Psoas muscle (tissue), 8 donors: ENCODE measurements at places on chromosomes 3 and 15.
A peak's percentile ranks its signal among the peaks of the same experiment; 100 is the strongest.

- no peak for DNase-seq
These were observed 305.6 kb upstream of the WNT5A start for GRCh38 chr3:55792742-55793141.

- DNase-seq, result no peak
These were observed 9.0 kb downstream of the CCDC32 start for GRCh38 chr15:40555876-40556275.

DNA sequence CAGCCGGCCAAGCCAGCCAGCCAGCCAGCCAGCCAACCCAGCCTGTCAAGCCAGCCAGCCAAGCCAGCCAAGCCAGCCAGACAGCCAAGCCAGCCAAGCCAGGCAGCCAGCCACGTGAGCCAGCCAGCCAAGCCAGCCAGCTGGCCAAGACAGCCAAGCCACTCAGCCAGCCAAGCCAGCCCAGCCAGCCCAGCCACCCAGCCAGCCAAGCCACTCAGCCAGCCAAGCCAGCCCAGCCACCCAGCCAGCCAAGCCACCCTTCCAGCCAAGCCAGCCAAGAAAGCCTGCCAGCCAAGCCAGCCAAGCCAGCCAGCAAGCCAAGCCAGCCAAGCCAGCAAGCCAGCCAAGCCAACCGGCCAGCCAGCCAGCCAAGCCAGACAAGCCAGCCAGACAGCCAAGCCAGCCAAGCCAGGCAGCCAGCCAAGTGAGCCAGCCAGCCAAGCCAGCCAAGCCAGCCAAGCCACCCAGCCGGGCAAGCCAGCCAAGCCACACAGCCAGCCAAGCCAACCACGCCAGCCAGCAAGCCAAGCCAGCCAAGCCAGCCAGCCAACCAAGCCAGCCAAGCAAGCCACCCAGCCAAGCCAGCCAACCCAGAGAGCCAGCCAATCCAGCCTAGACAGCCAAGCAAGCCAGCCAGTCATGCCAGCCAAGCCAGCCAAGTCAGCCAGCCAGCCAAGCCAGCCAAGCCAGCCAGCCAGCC is 199.5 kb downstream of the GOLGA6L6 start:
- peak; percentile 90 for DNase-seq

DNA sequence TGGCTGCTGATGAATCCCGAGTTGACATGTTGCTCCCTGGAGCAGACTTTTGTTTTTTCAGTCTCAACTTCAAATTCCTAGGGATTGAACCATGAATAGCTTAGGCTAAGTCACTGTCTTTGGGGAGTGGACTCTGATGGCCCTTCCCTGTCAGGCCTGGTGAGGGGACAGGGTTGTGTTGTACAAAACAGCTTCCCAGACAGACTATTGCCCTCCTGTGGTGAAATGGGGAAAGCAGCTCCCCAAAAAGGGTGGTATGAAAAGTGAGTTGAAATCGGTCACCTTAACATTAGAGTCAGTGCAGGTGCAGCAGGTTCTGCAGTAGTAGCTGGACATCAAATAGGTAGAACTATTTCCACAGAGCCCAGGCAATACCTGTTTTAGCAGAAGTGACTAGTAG is 775.6 kb downstream of the ROBO2 start:
- no peak for DNase-seq

GRCh38 chr3:146130881-146131371 is 30.1 kb downstream of the PLOD2 start:
- DNase-seq, result no peak

DNA sequence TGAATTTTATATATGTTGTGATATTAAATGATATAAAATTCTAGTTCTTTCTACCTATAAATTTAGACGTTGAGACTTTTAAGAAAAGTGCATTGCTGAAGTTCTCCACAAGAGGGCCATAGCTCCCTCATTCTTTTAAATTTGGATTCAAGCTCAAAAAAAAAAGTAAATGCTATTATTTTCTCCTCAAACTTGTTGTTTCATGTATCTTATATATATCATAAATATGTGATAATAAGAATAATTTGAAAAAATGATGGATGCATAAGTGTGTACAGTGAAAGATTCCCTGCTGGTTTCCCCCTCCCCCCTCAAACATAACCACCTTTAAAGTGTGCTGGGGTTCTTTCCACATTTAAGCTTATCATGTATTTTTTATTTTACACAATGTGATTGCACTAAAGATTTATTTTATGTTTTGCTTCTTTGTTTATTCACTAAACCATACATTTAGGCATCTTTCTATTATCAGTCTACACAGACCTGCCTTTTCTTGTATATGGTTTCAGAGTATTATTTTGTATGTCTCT is 769.4 kb upstream of the GOLIM4 start:
- DNase-seq, result no peak

GRCh38 chr3:45513041-45513440 is 81.5 kb upstream of the LIMD1 start:
- DNase-seq, result no peak

DNA sequence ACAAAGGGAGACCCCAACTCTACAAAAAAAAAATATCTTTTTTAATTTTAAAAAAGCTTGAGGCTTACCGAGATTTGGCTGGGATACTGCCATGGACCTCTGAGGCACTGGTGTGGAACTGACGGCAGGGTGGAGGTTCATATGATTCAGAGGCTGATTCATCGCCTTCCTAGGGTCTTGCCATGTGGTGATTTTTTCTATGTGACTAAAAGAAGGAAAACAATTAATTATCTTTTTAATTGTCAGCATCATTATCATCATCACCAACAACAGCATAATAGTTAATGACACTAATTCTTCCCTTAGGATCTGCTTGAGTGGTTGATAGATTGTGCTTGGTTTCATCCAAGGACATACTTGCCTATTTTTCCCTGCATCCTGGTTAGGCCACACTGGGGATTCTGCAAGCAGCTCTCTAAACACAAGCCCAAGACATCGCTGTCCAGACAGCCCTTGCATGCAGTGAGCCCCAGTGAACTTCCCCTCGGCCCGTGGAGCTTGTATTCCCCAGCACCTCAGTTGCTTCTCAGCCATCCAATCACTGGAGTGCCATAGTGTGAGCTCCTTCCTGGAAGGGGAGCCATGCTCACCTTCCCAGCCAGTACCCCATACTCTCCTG is 84.9 kb downstream of the WWTR1 start:
- peak; percentile 19 for DNase-seq

DNA sequence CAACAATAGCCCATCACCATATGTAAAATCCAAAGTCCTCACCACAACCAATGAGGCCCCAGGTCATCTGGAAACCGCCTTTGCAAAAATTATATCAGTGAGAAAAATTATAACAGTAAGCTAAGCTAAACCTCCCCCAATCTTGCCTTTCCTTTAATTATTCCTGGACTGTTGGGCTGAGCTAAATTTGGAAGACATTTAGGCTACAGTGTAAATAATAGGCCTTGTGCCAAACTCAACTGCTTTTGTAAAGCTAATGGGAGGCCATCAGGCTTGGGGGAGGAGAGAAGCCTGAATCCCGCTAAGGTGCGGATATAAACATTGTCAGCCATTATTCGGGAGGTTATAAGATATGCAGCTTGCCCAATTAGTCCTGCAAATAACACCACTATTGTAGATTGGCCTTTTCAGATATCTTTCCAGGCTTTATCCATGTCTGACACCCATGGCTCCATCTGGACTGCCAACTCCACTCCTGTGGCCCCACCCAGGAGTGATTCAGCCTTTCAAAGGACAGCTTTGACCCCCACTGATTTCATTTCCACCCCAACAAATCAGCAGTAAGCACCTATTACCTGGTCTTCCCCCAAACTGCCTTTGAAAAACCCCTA is 53.0 kb upstream of the CA12 start:
- DNase-seq, result no peak

DNA sequence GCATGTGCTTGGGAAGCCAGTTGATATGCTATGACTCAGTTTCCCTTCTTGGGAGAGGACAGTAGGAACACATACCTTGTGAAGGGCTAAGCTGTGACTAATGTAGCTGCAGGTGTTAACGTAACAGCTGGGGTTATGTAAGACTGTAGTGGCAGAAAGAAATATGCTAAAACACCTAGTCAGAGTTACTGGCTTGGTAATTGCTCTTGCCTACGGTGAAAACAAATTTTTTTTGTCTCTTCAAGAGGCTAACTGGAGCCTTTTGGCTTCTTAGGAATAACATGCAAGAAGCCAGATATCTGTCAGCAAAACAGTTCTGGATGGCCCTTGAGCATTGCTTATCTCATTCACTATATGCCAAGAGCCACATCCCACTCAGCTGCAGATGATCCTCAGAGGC is 1.4 kb downstream of the MAPKBP1 start:
- DNase-seq, result no peak

DNA sequence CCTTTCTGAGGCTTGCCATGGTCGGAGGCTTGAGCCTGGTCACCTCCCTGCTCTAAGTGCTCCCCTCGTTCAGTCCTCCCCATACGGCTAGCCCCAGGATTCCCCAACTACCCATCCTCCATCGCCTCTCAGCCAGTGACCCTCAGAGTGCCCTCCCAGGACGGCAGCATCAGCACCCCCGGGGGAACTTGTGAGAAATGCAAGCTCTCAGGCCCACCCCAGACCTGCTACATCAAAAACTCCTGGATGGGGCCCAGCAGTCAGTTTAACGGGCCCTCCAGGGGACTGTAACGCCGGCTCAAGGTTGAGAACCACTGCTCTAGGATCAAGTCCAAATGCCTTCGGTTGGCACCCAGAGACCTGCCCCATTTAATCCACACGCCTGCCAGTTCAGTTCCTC is 6.9 kb downstream of the ADAMTS17 start:
- DNase-seq, result no peak

DNA sequence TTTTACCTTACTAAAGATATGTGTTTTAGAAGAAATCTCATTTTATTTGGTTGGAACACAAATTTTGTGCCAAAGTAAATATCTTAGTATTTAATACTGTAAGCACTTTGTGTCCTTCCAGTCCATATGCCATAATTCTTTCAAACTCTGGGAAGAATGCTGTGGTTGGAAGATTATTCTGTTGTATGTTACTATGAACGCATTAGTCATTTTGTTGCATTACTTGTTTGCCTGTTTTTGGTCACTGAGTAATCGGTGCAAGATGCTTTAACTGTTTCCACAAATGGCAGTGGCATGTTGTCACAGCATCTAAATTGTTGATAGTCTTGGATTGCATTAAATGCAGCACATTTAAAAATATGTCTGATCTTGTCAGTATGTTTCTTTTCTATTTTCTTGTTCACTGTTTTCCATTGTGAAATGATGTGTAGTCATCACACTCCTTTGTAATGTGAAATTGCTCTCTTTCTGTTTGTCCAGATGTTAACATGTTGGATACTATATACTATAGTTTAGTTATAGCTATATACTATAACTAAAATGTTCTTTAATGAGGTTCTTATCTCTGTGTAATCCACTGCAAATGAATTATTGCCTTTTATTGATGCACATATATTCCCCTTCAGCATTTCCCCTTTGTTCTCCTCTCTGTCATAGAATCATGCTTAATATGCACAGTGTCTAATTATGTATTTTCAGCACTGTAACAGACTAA is 89.9 kb upstream of the FLNB start:
- DNase-seq, result no peak

GRCh38 chr15:47376190-47376589 is 341.1 kb upstream of the SEMA6D start:
- DNase-seq, result no peak

DNA sequence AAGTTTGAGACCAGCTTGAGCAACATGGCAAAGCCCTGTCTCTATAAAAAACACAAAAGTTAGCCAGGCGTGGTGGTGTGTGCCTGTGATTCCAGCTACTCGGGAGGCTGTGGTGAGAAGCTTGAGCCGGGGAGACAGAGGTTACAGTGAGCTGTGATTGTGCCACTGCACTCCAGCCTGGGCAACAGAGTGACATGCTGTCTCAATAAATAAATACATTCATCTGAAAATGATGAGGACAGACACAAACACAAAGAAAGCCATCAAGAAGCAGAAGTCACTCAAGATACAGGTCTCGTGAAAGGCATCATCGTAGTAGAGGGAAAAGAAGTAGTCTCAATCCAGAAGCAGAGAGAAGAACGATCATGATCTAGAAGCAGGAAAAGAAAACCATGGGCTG is 18.1 kb downstream of the AP3S2 start:
- no peak for DNase-seq

DNA sequence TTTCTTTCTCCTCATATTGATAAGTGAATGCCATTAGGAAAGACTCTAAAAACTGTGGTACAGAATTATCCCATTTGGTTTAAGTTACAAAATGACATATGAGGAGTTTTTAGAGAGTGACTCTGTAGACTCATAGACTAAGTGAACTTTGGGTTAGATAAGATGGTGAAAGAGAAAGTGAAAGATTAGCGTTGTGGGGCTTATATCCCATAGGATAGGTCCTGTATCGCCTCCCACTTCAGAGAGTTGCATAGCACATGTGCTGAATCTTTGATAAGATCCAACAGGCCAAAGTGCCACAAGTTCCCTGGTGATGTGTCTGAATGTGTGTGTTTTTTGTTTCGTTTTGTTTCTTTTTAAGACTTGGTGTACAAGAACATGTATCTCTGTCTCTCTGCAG is 666.9 kb downstream of the MECOM start:
- no peak for DNase-seq

DNA sequence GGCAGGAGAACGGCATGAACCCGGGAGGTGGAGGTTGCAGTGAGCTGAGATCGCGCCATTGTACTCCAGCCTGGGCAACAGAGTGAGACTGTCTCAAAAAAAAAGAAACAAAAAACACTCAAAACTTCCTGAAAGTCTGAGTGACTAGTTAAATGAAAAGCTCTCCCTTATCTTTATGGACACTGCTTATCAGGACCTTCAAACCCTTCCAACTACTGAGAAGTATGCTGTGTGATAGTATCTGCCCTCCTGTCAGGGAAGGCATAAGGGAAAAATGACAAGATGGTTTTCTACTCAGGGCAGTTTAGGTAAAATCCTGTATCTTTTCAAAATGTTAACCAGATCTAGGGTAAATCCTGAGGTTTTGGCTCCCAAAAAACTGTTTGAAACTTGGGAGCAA is 21.8 kb downstream of the EMC7 start:
- no peak for DNase-seq

DNA sequence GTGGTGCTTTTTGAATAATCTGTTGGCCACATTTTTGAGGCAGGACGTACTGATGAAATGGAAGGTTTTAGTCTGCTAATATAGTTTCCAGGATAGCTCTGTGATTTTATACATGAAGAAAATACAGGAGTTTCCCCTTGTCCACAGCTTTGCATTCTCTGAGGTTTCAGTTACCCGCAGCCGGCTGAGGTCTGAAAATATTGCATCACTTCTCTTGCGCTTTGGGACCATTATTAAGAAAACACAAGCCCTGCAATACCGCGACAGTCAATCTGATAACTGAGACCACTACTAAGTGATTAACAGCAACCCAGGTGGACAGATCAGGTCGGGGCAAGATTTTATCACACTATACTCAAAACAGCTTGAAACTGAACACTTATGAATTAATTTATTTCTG is 33.0 kb downstream of the BLM start:
- no peak for DNase-seq
